Dermis blood vessel endothelial cell (primary cell): ENCODE measurements at places on chromosomes 3 and 15. TPM values are rescaled to one million over a fixed set of nuclear protein-coding genes. Genes with fewer than 3 reads are reported as not detected.

SH3GL3 gene
- total RNA-seq: not detected in 2 replicates

WDR76 gene
- total RNA-seq: 10.4 and 17.8 TPM in 2 replicates

SEMA6D gene
- 2.9 and 3.9 TPM in 2 replicates for total RNA-seq

WNT5A gene
- 2.0 and 2.6 TPM in 2 replicates for total RNA-seq

GASK1A gene
- total RNA-seq: 0.09 TPM in 1 of 2 replicates, not detected in the other

SCAANT1 gene
- total RNA-seq: not detected in 2 replicates

ANKDD1A gene
- 5.6 and 5.8 TPM in 2 replicates for total RNA-seq

CACNA1D gene
- total RNA-seq: not detected in 2 replicates

TF gene
- under 0.01 and 0.85 TPM in 2 replicates for total RNA-seq
